Stimulated activated naive CD8-positive, alpha-beta T cell treated with anti-CD3 and anti-CD28 coated beads, Interleukin-15, amount 100 ng/mL, for 72 hours (primary cell): ENCODE measurements at places on chromosomes 4 and X.

DNA sequence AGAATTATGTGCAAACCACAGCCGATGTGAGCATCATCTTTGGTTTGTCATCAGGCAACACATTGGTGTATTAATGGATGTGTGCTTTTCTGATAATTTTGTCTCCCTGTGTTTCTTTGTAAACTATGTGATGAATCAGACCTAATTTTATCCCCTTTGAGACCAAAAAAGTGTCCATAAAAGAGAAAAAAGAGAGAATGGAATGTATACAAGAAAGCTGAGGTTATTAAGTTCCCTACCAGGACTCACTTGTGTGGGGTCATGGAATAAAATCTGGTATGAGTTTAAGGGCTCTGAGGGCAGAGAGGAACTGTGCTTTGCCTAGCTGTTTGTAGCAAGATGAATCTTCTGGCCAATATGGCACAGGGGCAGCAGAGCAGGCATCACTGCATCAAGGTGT is 239.5 kb upstream of the HAND2 start:
- no peak for DNase-seq

GRCh38 chrX:120726294-120726693 is 96.4 kb upstream of the C1GALT1C1 start:
- no peak for DNase-seq

- DNase-seq: no peak
Observed at GRCh38 chr4:177220376-177220775, 89.3 kb upstream of the NEIL3 start.

DNA sequence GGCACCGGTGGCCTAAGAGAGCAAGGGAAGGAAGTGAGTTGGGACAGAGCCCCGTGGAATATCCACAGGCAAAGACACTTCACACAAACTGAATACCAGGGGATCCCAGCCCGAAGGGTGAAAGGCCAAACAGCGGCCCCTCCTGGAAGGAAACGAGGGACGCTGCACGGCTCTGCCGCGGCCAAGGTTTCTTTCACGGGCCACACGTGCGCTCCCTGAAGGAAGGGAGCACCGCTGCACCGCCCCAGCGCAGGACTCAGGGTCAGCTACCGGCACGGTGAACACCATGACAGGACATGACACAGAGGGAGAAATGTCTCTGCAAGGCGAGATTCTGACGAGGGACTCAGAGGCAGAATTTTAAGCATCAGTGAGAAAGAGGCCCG is 31.5 kb upstream of the GTPBP6 start:
- DNase-seq: no peak

DNA sequence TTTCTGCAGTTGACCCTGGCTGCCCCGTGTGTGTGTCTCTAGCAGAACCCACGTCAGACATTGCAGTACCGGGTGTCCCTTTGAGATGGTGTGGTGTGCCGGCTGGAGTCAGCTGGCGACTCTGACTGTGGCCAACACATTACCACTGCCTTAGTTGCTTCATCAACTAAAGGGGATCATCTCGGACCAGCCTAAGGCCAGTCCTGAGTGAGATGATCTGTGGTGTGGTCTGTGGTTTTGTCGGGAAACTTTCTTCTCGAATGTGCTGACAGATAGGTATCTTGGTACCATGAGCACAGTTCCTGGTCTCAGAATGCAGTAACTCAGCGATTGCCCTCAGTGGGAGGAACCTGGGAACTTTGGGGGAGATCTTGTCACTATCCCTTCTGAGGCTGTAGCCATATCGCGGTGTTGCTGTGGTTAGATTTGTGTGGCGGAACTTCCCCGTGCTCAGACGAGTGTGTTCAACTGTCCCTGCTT is 15.8 kb downstream of the TBC1D14 start:
- DNase-seq: peak; percentile 36

DNA sequence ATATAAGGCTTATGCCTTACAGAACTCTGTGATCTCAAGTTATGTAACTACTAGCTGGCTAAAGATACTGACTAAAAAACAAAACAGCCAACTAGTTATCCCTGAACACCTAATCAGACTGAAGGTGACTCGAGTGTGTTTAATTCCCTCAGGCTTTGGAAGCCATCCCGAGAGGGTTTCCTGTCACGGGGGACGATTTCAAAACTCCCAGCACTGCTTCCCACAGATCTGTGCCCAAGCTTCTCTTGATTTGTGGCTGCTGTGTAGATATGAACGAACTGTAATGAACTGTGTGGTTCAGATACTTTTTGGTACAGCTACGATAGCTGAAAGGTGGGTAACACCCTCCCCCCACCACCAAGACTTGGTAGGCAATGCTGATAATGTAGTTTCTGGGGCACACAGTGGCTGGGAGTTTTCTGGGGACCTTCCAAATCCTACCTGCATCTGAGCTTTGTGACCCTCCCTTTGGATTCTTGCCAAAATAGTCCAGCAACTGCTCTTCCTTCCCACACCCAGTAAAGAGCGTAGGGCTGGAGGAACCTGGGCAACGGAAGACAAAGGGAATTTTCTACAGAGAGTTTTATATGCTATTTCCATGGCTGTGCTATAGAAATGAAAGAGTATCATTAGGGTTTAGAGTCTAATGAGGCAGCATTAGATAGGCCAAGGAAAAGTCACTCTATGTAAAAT is 148.8 kb downstream of the MGST2 start:
- DNase-seq: no peak

GRCh38 chr4:1285151-1285789 is 4.4 kb upstream of the MAEA start:
- no peak for DNase-seq

DNA sequence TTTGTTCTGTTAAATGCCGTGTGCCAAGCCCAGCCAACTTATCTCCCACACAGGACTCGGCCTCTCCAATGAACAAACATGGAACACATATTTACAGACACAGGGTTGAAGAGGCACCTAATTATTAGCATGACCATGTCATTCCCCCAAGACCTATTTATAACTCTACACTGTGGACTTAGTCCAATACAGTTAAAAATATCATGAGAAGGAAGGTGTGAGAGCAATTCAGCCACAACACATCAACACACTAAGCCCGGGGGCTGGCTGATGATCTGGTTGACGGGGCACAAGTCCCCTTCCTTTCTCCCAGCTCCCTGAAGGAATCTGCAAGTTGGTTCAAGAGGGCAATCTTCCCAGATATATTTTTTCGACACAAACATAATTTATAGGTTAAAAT is 28.1 kb downstream of the MANBA start:
- no peak for DNase-seq

GRCh38 chrX:1472975-1473374 is 20.3 kb upstream of the ASMTL start:
- DNase-seq: no peak

DNA sequence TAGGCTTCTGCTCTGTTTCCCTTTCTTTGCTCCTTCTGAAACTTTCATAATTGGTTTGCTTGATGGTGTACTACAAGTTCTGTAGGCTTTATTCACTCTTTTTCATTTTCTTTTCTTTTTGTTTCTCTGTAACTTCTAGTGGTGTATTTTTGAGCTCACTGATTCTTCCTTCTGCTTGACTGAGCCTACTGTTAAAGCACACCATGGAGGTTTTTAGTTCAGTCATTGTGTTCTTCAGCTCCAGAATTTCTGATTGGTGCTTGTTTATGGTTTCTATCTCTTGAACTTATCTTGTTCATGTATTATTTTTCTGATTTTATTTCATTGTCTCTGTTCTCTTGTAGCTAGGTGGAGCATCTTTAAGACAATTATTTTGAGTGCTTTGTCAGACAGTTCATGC is 33.4 kb upstream of the C4orf54 start:
- DNase-seq: no peak

- no peak for DNase-seq
Observed at GRCh38 chrX:50180073-50180940, 20.5 kb downstream of the AKAP4 start.

- no peak for DNase-seq
Observed at GRCh38 chr4:57665806-57666205, 555.6 kb upstream of the IGFBP7 start.

GRCh38 chr4:81506731-81507130 is 35.0 kb upstream of the RASGEF1B start:
- peak; percentile 72 for DNase-seq

DNA sequence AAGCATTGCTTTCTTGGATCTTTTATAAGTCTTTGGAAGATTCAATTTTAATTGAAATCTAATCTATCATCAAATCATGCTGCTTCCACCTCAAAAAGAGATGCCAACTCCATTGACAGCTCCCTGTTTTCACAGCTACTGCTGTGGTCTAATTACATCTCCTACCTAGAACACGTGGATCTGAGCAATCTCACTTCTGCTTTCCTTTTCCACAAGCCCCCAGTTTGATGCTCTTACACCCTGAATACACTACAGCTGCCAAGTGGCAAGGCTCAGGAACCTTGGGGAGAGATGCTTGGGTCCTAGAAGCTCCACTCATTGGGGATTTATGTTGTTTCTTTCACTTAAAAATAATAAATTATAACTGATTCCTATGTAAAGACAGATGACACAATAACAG is 172.0 kb downstream of the CFAP299 start:
- no peak for DNase-seq

- no peak for DNase-seq
Observed at GRCh38 chr4:150090836-150091235, 12.6 kb downstream of the DCLK2 start.

DNA sequence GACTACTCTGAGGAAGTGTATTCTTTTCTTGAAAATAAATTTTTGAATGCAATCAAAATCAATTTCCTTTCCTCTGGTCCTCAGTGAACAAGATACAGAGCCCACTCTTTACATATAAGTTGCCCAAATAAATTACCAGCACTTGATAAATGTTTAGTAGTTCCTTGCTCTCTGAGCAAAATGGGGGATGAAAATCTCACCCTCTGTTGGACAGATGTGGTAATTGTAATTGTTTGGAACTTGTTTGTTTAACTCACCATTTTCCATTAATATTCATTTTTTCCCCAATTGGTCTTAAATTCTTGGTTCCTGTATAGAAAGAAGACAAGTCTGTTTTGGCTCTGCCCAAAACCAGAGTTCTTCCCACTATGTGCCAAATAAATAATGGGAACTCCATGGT is 146.3 kb downstream of the LDB2 start:
- no peak for DNase-seq

DNA sequence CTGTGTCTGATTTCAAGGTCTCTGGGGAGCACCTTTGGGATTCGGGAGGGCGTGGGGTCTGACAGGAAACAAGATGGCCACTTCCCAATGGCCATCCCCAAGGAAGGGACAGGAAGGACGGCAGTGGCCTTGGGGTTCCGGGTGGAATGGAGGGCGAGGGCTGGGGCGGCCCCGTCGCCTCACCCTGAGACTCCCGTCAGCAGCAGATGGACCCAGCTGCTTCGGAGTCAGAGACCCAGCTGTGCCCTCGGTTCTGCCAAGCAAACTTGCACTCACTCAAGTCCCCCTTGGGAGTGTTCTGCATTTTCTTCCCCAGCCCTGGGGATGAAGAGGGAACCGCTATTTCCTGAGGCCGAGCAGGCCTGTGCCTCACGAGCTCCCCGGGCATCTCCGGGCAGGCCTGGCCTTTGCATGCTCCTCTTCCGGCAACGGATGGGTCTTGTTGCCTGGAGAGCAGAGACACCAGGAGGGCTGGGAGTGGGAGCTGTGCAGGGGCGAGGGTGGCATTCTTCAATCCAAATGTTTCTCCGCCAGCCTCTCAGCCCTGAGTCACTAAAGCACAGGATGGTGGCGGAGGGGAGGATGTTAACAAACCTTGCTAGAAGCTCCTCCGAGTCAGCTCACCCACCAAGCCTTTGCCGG is 6.8 kb upstream of the DUSP9 start:
- DNase-seq: no peak

DNA sequence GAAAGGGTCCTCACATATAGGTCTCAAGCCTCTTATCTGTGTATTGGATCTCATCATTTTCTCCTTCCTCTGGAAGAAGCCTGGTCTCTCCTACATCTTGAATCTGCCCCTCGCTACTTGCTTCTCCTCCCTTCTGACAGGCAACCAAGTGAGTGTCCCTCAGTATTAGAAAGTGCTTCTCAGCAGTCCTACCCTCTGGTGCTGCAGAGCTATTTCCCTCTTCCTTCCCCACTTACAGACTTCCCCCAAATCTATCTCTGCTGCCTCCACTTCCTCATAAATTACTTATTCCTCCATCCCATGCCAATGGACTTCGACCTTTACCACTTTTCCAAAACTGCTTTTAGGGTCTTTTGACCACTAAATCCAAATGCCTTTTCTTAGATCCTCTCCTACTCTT is 129.1 kb upstream of the NAP1L5 start:
- no peak for DNase-seq

- DNase-seq: no peak
Observed at GRCh38 chrX:132877954-132878536, 80.4 kb downstream of the HS6ST2 start.

GRCh38 chrX:41137589-41137988 is 52.3 kb downstream of the USP9X start:
- no peak for DNase-seq

- DNase-seq: peak; percentile 30
Observed at GRCh38 chr4:186201535-186202230, 10.3 kb downstream of the CYP4V2 start.

GRCh38 chr4:138327338-138327737 is 85.2 kb upstream of the SLC7A11 start:
- no peak for DNase-seq
